ENCODE measurements at places on chromosomes 5 and 9. TPM values are rescaled to one million over a fixed set of nuclear protein-coding genes. Genes with fewer than 3 reads are reported as not detected.

- H3K36me3 ChIP-seq, result peaks cover 3% of the 10 kb centered on the region
- no peak for DNase-seq
- H3K4me3 ChIP-seq, result no peak overlapping the region
- H3K27ac ChIP-seq, result no peak overlapping the region
- H3K27me3 ChIP-seq, result no peaks in the 10 kb centered on the region
These were observed 146.5 kb downstream of the PPP2R2B start for GRCh38 chr5:146731909-146732659.

- no peaks in the 10 kb centered on the region for H3K36me3 ChIP-seq
- H3K27me3 ChIP-seq, result no peaks in the 10 kb centered on the region
- no peak overlapping the region for H3K4me3 ChIP-seq
- DNase-seq, result no peak
- no peaks in the 10 kb centered on the region for H3K4me1 ChIP-seq
These were observed 289.5 kb downstream of the DEPDC1B start for GRCh38 chr5:60410427-60410826.

- DNase-seq, result no peak
- peaks cover 81% of the 10 kb centered on the region for H3K27me3 ChIP-seq
- H3K36me3 ChIP-seq, result peaks cover 1% of the 10 kb centered on the region
- H3K27ac ChIP-seq, result no peak overlapping the region
These were observed 1.8 kb upstream of the HMCN2 start for GRCh38 chr9:130263601-130264413.

DNA sequence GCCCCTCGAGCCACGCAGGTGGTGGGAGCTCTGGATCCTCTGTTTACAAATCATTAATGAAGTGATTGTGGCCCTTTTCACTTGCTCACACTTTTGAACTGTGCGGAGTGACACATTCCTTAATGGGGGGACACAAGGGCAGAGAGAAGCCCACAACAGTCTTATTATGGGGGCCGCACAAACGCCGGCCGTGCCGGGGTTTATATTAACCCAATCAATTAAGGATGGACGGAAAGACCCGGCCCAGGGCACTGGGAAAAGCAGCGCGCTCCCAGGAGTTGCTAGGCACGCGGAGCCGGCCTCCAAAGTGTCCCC, 634.8 kb downstream of the IRX1 start:
- no peaks in the 10 kb centered on the region for H3K27me3 ChIP-seq
- no peaks in the 10 kb centered on the region for H3K4me1 ChIP-seq
- no peak overlapping the region for H3K4me3 ChIP-seq
- H3K27ac ChIP-seq, result no peak overlapping the region

DNA sequence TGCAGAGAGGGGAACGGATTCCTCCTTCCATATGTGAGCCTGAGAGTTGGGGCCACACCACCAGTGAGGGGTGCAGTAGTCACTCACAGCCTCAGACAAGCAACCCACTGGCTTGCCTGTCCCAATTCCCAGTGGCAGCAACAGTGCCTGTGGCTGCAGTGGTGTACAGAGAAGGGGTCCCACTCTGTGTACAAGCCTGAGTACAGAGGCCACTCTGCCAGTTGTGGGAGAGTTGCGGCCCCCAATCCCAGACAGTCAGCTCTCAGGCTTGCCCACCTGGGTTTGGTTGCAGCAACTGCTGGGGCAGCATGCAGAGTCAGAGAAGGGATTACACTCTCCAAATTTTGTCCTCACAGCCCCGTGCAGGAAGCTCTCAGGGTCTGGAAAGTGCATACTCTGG, 133.2 kb upstream of the RFX3 start:
- no peak for DNase-seq
- no peak overlapping the region for H3K4me3 ChIP-seq
- no peak overlapping the region for H3K27ac ChIP-seq
- no peaks in the 10 kb centered on the region for H3K27me3 ChIP-seq

- H3K27ac ChIP-seq, result no peak overlapping the region
- H3K36me3 ChIP-seq, result peaks cover 2% of the 10 kb centered on the region
- no peak overlapping the region for H3K4me3 ChIP-seq
- DNase-seq, result no peak
- H3K27me3 ChIP-seq, result peaks cover 13% of the 10 kb centered on the region
- peaks cover 7% of the 10 kb centered on the region for H3K4me1 ChIP-seq
These were observed 14.1 kb upstream of the ELL2 start for GRCh38 chr5:95975703-95976102.

DNA sequence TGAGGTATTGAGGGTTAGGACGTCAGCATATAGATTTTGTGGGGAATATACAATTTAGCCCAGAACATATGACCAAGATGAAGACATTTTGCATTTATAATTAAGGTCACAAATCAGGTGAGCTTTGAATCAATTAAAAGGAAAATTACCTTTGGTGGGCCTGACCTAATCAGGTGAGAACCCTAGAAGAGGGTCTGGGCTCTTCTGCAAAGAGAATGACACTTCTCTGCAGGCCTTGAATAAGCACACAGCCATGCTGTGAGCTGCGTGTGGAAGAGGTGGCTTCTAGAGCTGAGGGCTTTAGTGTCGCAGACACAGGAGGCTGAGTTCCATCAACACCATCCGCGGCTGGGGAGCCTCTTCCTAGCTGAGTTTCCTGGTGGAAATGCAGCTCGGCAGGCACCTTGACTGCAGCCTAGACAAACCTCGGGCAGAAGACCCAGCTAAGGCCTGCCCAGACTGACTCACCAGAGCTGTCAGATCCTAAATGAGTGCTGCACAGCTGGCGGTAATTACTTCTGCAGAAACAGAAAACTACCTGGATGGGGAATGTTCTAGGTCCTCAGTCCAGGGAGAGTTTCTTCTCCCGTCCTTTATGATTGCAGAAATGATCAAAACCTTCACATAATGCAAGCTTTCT, 287.5 kb upstream of the IRX1 start:
- DNase-seq, result no peak
- H3K27ac ChIP-seq, result no peak overlapping the region
- H3K36me3 ChIP-seq, result peaks cover 1% of the 10 kb centered on the region
- no peaks in the 10 kb centered on the region for H3K4me1 ChIP-seq
- no peak overlapping the region for H3K4me3 ChIP-seq
- H3K27me3 ChIP-seq, result no peaks in the 10 kb centered on the region

Gene HMMR
- total RNA-seq, result 87.2 TPM

- H3K27me3 ChIP-seq, result no peaks in the 10 kb centered on the region
- peak; percentile 26 for DNase-seq
- H3K4me3 ChIP-seq, result peak overlapping the region; percentile 93
- peak overlapping the region; percentile 97 for H3K27ac ChIP-seq
- peaks cover 16% of the 10 kb centered on the region for H3K36me3 ChIP-seq
These were observed 1.7 kb downstream of the TUT7 start for GRCh38 chr9:86352440-86353077.

Gene PCDHGB4
- not detected for total RNA-seq

Gene TSLP
- 3.6 TPM for total RNA-seq

DNA sequence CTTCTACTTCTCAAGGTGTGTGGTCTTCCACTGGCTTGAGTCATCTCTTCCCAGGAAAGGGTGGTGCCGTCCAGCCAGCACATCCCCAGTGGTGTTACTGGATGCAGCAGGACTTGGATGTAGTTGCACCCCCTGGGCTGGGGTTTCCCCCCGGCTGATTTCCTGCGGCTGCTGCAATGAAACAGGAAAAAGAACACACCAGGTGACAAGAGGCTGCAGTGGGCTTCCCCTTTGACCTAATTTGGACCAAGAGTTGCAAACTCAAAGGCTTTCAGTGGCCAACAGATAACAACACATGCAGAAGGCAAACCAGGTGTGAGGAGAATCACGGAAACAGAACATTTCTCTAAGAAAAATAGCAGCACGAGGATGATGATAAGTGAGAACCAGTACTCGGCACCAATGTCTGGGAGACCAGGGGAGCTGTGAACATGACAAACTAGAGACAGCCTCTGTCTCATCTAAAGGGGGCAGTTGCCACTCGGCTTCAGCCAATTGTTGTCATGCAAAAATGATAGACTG, 83.7 kb downstream of the PDE6A start:
- H3K27ac ChIP-seq, result peak overlapping the region; percentile 79
- no peaks in the 10 kb centered on the region for H3K27me3 ChIP-seq
- peak; percentile 40 for DNase-seq

- no peaks in the 10 kb centered on the region for H3K36me3 ChIP-seq
- H3K27me3 ChIP-seq, result no peaks in the 10 kb centered on the region
- H3K27ac ChIP-seq, result no peak overlapping the region
- no peak overlapping the region for H3K4me3 ChIP-seq
These were observed 92.1 kb downstream of the TLE4 start for GRCh38 chr9:79663878-79664277.

DNA sequence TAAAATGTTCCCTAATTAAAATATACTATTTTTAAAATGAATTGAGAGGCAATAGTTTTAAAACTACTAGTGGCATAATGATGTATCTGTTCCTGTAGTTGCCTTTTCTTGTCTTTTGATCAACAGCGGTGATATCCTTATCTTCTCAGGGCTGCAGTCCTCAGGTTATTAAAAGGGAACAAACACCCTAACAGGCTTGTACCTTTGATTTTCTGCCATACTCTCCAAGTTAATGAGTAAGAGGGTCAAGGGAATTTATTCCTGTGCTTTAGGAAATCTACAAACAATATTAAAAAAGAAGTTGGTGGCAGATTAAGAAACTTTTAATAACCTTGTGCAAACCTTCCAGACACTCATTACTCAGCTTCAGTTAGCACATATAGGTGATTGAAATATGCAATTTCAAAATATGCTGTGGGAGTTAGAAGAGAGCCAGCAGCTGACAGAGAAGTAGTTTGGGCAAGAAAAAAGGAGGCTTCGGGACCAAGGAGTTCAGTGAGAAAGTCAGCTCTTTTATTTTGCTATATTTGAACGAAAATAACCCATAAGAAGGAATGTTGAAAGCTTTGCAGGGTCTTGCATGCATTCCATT, 81.0 kb upstream of the TLE4 start:
- H3K4me3 ChIP-seq, result no peak overlapping the region
- H3K27me3 ChIP-seq, result no peaks in the 10 kb centered on the region
- no peak overlapping the region for H3K27ac ChIP-seq
- H3K4me1 ChIP-seq, result no peaks in the 10 kb centered on the region
- DNase-seq, result no peak

DNA sequence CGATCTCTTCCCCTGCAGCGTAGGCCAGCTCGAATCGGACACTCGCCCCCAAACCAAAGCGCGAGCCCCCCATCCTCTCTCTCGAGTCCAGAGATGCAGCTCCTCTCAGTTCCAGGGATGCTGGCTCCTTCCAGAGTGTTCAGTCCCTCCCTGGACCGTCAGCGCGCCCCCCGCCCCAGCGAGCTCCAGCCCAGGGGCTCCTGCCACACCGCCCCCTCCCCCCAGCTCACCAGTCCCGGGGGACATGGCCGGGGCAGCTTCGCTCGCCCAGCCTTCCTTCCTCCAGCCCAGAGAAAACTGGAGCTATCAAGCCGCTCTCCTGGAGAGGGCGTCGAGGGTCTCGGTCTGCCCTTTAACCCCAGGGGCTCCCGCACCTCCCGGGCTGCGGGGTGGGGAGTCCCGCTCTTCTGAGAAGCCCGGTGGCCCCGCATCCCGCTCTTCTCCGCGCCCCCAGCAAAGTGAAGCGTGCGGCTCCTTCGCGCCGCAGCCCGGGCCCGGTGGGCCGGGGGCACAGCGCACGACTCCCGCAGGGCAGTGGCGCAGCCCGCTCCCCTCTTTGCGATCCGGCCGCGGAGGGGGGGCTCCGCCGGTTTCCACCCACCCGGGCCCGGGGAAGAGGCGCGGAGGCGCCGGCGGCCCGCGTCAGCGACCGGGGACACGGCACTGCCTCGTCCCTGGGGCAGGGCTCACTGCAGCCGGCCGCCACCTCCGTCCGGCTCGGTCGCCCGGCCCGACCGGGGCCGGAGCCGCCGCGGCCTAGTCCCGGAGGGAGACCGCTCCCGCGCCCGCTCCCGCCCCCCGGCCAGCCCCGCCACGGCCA, 587 bp downstream of the MIER3 start:
- peak overlapping the region; percentile 87 for H3K27ac ChIP-seq
- peak overlapping the region; percentile 96 for H3K4me3 ChIP-seq
- peaks cover 27% of the 10 kb centered on the region for H3K4me1 ChIP-seq
- peak; percentile 34 for DNase-seq
- peaks cover 32% of the 10 kb centered on the region for H3K27me3 ChIP-seq

GRCh38 chr5:56326116-56326515, 93.0 kb upstream of the ANKRD55 start:
- H3K4me1 ChIP-seq, result peaks cover 90% of the 10 kb centered on the region
- no peaks in the 10 kb centered on the region for H3K36me3 ChIP-seq
- H3K27ac ChIP-seq, result no peak overlapping the region
- H3K4me3 ChIP-seq, result peak overlapping the region; percentile 56

Gene TBCA
- total RNA-seq, result 163 TPM

- peak; percentile 6 for DNase-seq
- H3K27me3 ChIP-seq, result no peaks in the 10 kb centered on the region
- H3K27ac ChIP-seq, result no peak overlapping the region
- peak overlapping the region; percentile 98 for H3K4me3 ChIP-seq
- H3K4me1 ChIP-seq, result peaks cover 29% of the 10 kb centered on the region
These were observed 1.1 kb downstream of the SRD5A1 start for GRCh38 chr5:6634306-6634705.

DNA sequence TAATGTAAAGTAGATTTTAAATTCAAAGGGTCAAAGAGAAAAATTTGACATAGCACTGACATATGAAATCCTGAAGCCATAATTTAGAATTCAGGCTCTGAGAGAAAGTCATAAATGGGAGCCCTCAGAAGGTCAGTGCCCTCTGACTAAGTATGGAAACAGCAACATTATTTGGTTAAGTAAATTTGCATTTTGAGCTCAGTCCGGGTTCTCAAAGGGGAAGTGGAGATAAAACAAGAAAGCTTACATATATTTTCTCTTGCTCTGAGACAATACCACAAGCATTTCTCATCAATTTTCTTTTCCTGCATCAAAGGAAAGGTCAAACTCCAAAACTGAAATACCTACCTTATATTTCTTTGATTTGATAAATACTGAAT, 348.0 kb downstream of the SEMA5A start:
- DNase-seq, result no peak
- H3K27ac ChIP-seq, result no peak overlapping the region
- H3K27me3 ChIP-seq, result no peaks in the 10 kb centered on the region
- H3K36me3 ChIP-seq, result no peaks in the 10 kb centered on the region
- no peaks in the 10 kb centered on the region for H3K4me1 ChIP-seq

Gene SLC25A2
- 0.46 TPM for total RNA-seq

Gene AFAP1L1
- 0.17 TPM for total RNA-seq

GRCh38 chr5:43833961-43834360, 231.0 kb downstream of the NNT start:
- no peak overlapping the region for H3K4me3 ChIP-seq
- H3K27ac ChIP-seq, result no peak overlapping the region
- H3K27me3 ChIP-seq, result no peaks in the 10 kb centered on the region

GRCh38 chr9:128636024-128636390, 20.6 kb downstream of the DYNC2I2 start:
- H3K27ac ChIP-seq, result no peak overlapping the region
- H3K36me3 ChIP-seq, result no peaks in the 10 kb centered on the region
- no peaks in the 10 kb centered on the region for H3K27me3 ChIP-seq
- no peak for DNase-seq

Gene SPATA31C1
- total RNA-seq, result not detected
